ENCODE measurements at places on chromosomes 1 and 21. TPM values are rescaled to one million over a fixed set of nuclear protein-coding genes. Genes with fewer than 3 reads are reported as not detected.

CALML6 gene
- 0.39 TPM for total RNA-seq

OPRD1 gene
- total RNA-seq, result 0.19 TPM

TRIM17 gene
- 0.14 TPM for total RNA-seq

DEPDC1 gene
- total RNA-seq, result 0.03 TPM

TRIM67 gene
- total RNA-seq, result under 0.01 TPM

SLC9C2 gene
- 0.17 TPM for total RNA-seq

Measured in pancreas (tissue), 10 donors.